ENCODE measurements at places on chromosomes 11 and 22.

DNA sequence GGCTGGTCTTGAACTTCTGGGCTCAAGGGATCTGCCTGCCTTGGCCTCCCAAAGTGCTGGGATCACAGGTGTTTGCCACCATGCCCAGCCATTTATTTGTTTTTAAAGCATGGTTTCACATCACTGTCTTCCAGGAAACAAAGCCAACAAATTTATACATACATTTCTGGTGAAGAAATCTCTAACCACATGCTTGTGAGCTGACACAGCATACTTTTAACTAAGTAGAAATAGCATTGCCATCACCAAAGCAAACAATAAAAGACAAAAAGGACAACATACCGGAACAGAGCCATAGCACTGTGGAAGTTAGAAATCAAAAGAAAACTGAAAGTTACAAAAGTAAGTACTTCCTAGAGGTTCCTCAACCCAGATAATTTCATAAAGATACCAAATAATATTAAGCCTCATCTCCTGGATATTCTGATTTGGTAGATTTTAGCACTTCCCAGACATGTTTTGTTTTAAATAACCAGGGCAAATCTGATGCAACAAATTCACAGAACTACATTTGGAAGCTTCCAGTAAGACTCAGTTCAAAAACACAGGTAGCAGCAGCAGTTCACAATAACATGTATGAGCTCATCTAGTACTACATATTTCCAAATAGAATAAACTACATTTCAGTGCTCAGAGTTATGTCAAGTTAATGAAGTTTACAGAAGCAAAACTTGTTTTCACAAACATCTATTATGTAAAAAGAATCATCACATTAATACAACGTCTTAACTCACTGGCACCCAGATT is 70.6 kb downstream of the RRAS2 start:
- DNase-seq = no peak

DNA sequence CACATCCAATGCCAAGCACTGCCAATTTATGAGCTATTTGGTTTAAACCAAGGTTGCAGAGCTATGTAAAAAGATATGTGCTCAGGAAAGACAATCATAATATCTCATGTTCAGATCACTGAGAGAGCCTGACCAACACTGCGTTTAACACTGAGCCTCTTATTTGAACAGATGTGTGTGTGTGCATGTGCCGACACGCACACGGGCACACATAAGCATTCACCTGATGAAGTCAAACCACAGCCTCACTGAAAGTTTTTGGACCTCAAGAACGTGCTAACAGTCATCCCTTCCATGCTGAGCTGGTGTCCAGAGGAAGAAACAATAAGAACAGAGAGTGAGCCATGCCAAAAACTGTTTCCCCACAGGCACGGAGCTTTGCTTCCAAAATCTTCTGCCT is 23.4 kb downstream of the HPS4 start:
- no peak for DNase-seq

GRCh38 chr22:25402501-25403283 is 161.8 kb upstream of the GRK3 start:
- DNase-seq = no peak

GRCh38 chr22:39368461-39368911 is 18.7 kb downstream of the SYNGR1 start:
- no peak for DNase-seq

DNA sequence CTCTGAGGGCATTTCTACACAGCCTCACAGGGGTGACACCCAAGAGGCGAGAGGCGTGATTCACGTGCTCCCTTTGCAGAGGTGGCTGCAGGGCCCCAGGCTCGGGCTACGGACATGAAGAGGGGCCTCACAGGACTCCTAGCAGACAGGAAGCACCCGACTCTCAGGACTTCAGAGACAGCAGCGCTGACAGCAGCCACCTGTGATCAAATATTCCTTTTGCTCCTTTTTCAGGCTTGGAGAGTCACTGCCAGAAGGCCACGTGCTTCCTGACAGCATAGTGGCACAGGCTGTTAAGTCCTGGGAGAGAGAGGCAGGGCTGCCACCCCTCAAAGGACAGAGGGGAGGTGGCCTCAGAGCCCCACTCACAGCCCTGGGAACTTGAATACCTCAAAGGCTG is 348.9 kb downstream of the CADM1 start:
- no peak for DNase-seq

GRCh38 chr22:27802346-27803073 is 954 bp upstream of the MN1 start:
- no peak for DNase-seq

- no peak for DNase-seq
Measured at GRCh38 chr11:80980227-80980626, 1539.4 kb upstream of the TENM4 start.

GRCh38 chr22:41360126-41360525 is 21.6 kb upstream of the TEF start:
- no peak for DNase-seq

GRCh38 chr11:64620381-64620971 is 29.5 kb downstream of the SLC22A12 start:
- DNase-seq = no peak

- no peak for DNase-seq
Measured at GRCh38 chr11:100923555-100923954, 206.1 kb downstream of the PGR start.

DNA sequence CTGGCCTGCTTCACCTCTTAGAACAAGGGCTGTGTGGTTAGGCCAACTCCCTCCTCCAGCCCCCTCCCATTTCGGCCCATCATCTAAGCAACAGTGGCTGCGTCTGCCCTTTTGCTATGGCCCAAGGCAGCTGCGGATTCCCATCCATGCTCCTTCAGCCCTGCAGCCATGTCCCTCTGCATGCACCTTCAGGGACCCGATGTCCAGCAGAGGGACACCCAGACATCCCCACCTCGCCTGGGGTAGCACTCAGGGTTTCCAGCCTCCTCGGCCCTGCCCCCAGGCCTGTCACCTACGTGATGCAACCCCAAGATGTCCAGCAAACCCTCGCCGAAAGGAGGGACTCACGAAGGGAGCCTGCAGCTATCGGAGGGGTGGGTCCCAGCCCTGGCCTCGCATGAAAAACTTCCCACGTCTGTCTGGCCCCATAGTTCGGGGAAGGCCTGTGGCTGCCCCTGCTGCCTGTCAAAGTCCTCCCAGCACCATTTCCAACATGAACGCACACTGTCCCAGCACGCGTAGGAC is 194.4 kb downstream of the CTTN start:
- no peak for DNase-seq

GRCh38 chr11:124670732-124671131 is 2.8 kb downstream of the SIAE start:
- no peak for DNase-seq

DNA sequence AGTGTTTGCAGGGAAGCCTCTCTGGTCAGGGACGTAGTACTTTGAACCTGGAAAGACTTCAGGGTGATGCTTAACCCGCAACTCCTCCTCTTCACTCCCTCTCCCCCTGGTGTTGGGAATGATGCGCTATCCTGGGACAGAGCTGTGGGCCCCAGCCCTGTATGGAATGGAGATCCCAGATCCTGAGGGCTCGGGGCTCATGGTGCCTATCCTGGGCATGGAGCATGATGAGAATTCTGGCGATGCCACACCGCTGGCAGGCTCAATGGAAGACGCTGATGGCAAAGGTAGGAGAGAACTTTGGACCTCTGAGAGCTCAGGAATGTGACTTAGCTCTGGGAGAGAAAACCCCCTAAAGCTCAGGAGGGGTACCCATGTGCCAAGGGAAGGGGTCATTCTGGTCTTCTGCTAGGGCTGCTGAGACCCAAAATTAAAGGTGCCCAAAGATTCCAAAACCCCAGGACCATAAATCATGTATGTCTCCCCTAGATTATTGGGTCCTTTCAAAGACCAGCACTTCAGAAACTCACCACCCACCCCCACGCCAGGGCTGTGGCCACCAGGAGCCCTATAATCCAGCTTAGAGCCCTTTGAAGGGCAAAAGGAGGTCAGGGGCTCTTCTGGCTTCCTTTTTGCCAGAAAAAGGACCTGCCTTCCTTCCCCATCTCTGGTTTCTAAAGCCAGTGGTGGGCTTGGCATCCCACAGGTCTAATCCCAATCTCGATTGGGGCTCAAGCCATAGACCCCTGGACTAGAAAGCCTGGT is 52.5 kb downstream of the BTG4 start:
- DNase-seq = no peak

- no peak for DNase-seq
Measured at GRCh38 chr11:1092145-1092670, 17.5 kb downstream of the MUC2 start.

DNA sequence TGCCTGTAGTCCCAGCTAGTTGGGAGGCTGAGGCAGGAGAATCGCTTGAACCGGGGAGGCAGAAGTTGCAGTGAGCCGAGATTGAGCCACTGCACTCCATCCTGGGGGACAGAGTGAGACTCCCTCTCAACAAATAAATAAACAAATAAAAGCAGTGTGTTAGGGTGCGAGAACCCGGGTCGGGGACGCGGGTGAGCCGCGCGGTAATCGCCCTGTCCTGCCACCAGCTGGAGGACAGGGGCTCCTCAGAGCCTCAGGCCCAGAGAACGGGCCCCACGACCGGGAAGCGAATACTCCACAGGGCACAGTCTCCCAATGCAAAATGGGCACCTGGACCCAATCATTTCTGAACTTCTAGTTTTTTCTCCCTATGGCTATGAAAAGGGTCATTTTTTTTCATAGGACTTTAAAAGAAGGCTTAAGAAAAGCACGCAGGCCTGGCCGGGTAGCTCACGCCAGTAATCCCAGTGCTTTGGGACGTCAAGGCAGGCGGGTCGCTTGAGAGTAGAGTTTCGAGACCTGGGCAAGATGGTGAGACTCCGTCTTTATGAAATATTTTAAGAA is 744 bp upstream of the MCM5 start:
- DNase-seq = no peak

GRCh38 chr11:70423523-70424505 is 25.5 kb downstream of the CTTN start:
- peak; percentile 15 for DNase-seq

DNA sequence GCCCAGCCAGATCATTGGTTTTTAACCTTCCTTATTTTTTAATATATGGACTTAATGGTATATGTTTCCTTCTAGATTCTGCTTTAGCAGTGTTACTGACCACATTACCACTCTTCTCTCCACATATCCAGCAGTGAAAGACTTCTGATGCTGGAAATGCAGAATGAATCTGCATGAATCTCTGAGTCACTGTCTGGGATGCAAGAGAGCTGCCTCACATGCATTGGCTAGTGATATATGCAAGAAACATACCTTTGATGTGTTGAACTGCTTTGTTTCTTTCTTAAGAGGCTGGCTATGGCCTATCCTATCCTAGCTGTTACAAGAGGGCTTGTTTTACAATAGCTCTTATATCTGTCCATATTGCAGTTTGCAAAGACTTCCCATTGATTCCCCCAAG is 16.6 kb upstream of the AMPD3 start:
- no peak for DNase-seq

DNA sequence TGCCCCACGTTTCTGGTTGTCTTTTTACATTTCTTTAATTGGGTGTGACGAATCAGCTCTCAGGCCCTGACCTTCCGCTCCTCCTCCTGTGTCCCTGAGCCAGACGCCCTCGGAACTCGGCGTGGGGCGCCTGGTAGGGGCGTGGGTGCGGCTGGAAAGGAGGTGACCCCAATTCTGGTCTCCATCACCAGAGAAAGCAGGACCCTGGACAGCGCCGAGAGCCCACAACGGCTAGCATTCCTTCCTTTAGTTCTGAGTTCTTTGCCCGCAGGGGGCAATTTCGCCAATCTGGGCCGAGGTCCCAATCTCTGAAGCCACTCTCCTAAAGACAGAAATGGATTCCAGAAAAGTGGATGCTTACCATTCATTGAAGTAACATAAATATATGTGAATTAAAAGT is 11.7 kb upstream of the RBMXL2 start:
- no peak for DNase-seq

DNA sequence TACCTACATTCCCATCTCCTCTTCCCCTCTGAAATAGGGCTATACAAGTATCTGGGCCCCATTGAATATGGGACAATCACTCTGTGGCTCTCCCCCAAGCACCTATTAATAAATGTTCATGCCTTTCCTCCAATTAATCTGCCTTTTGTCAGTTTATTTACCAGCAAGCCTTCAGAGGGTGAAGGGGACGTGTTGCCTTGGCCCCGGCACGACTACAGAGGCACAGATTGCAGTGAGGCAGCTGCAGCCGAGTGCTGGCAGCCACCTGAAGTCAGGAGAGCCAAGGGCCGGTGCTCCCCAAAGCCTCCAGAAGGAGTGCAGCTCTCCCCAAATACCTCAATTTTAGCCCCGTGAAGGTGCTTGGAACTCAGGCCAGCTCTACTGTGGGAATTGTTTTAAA is 580.9 kb upstream of the B3GAT1 start:
- DNase-seq = no peak

GRCh38 chr11:101407324-101407723 is 176.5 kb downstream of the TRPC6 start:
- no peak for DNase-seq

DNA sequence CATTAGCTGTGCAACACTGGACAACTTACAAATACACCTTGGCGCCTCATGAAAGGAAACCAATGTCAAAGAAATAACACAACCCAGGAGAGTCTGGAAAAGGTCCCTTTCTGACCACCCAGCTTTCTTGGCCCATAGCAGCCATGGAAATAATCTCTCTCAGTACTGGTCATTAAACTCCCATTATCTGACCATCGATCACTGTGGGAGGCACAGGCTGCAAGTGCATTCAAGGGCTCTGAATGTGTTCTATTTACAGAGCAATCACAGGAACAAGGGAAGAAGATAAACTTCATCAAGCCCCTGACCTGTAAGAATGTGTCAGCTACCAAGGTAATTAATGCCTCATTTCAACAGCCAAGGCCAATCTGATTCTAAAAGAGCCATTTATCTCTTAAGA is 40.1 kb downstream of the CTSC start:
- DNase-seq = no peak

DNA sequence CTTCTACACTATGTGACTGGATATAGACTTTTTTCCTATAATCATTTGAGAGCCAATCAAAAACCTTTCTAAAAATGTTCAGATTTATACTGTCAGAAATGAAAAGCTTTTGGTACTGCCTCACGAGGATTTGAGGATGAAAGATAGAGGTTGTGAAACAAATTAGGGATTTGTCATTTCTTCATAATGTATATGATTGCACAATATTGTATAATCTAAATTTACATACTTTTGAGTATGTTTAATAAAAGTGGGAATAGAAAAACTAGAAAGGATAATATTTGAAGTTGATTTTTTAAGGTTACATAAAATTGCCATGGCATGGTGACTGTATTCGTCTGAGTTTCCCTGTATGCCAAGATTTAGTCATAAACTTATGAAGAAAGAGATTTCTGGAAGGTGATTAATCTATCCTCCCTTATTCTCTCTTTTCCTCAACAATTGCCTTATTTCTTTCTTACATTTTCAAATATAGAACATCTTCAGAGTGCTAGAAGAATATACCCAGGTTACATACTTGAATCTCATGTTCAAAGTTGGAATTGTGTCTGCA is 56.2 kb downstream of the CASP12 start:
- no peak for DNase-seq

Data from CD8-positive, alpha-beta memory T cell (primary cell).